Stimulated activated CD4-positive, alpha-beta T cell treated with anti-CD3 and anti-CD28 coated beads, Interleukin-15, amount 100 ng/mL, for 1 hour (primary cell): ENCODE measurements at places on chromosomes 5 and 9.

DNA sequence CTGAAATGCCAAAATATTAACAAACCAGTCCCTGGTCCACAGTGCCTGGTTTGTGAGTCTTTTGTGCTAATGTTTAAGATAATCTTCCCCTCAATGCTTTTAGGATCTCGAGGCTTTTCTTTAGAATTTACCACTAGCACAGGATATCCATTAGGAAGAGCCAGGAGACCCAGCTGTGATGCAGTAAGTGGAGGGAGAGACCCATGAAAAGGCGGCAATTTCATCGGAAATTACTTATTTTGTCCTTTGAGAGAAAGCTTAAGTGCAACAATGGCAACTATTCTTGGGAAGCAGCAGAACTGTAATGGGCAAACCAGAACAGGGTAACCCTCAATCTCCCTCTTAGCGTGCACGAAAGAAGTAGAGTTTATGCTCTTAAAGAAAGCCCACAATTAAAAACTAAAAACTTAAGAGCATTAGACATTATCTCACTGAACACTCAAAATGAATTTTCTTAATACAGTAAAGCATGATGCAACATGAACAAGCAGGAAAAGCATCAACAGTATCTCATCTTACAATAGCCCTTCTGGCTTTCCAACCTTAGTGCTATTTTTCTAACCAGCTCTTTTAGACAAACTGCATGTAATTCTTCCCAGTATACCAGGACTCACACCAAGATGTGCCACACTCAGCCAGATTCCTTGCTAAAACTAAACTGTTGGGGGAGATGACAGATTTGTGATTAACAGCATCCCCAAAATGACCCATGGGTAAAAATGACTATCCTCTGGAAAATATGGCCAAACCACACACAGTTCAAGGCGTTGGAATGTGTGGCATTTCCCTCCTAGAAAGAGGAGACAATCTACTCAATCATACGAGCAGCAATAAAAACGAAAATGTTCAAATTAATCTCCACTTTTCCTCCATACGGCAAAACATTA, 36.4 kb downstream of the PWWP2A start:
- DNase-seq, result no peak

- DNase-seq, result no peak
These were observed 147.9 kb downstream of the PLPPR1 start for GRCh38 chr9:101176384-101176783.

DNA sequence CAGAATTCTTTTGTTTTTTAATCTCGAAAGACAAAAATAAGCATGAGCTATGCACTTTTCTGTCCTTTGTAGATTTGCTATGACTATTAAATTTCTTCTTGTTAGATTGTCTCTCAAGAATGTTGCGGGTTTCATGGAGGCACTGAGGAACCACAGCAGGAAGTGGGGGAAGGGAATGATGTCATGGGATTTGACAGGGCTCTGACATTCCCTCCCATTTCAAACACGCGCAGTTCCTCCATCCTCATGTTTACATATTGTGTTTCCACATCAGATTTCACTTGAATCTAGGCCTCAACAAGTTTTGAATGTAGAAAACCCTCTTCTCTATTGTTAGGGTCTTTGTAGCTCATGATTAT, 154.8 kb downstream of the PALM2AKAP2 start:
- DNase-seq, result no peak

GRCh38 chr5:96933764-96934707, 1.8 kb upstream of the LNPEP start:
- DNase-seq, result no peak

DNA sequence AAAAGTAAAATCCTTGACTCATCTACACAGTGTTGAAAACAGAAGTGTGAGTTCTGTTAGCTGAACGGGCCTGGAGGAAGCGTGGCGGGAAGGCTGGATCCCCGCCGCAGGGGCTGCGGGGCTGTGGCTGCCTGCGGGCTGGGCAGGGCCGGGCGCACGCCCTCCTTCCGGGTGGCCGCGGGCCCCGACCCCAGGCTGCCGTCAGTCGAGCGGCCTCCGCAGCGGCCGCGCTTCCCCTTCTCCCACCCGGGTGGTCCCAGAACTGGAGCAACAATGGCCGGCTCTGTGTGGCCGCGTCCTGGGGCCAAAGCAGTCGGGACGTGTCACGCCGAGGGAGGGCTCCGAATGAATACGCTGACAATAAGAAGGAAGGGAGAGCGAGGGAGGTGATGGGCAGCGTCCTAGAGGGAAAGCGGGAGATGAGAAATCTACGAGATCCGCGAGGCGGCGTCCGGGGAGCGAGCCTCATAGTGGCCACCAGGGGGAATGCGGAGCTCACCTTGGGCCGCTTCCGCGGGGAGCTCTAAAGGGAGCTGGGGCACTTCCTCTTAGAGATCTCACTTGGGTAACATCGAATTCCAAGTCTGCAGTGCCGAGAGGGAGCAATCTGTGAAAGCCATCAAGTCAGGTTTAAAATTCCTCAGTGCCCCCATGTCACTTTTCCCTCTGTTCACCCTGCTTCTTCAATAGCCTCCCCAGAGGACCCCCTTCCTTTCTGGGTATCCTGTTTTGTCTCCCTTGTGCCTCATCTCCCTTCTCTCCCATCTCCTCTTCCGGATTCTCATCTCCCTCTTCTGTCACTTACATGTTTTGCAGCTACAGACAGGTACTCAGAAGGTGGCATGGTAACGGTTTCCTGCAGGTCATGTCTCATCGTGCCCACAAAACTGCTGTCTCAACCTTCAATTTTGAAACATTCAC, 83.9 kb downstream of the SLC1A3 start:
- DNase-seq, result peak; percentile 22

GRCh38 chr5:140039561-140039960, 3.5 kb downstream of the NRG2 start:
- DNase-seq, result no peak

- no peak for DNase-seq
These were observed 402.9 kb downstream of the ZSWIM6 start for GRCh38 chr5:61734966-61735365.

DNA sequence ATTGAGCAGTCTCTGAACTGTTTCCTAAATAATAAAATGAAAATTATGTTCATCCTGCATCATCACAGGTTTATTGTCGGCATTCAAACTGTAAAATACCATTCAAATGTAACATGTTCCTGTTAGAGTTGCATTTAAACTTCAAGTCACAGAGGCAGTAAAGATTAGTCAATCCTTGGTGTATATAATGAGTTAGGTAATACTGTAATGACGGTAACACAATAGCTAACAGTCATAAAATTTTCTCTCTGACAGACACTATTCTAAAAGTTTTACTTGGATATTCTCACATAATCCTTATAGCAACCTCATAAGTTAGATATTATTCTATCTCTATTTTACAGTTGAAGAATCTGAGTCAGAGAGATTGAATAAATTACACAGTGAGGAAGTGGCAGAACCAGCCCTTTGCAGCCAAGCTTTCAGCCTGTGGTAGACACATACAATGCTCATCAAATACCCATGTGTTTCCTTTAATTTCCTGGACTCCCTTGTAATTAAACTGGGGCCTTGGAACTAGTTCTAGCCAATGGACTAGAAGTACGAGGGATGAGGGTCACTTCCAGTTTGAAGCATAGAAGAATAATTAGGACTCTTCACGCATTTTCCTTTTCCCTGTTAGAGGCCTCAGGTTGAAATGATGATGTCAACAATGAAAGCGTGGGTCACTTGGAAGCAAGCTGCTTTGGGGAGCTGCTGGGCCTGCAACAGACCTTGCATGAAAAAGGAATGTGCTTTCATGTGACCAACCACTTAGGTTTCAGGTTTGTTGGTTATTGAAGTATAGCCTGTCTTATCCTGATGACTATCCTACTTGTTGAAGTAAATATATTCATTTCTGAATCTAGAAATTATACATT, 12.3 kb upstream of the CAST start:
- no peak for DNase-seq

DNA sequence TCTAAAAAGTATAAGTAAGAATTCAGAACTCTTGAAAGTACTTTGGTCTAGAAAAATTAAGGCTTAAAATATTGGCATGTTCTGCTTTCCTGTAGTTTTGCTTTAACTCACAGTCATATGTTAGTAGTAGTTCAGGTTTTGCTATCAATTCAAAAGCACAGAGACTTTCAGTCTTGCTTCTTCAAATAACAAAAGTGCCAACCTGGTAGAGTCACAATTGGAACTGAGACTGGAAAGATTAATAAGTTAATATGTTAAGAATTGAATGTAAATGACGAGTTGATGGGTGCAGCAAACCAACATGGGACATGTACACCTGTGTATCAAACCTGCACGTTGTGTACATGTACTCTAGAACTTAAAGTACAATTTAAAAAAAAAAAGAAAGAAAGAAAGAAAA, 822.3 kb downstream of the MTRR start:
- DNase-seq, result no peak

DNA sequence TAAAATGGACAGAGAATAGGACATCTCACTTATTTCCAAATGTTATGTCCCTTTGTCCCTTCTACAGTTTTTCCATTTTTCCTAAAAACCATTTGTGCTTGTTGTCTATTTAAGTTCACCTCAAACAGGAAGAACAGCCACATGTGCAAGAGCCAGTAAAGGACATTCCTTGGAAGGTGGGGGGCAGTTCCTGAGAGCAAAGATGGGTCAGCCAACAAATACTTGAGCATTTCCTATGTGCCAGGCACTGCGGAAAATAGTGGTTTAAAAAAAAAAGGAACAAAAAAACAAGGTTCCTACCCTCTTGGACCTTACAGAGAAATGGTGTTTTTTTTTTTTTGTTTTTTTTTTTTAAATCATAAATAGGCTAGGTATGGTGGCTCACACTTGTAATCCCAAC, 26.8 kb downstream of the ANP32B start:
- no peak for DNase-seq

DNA sequence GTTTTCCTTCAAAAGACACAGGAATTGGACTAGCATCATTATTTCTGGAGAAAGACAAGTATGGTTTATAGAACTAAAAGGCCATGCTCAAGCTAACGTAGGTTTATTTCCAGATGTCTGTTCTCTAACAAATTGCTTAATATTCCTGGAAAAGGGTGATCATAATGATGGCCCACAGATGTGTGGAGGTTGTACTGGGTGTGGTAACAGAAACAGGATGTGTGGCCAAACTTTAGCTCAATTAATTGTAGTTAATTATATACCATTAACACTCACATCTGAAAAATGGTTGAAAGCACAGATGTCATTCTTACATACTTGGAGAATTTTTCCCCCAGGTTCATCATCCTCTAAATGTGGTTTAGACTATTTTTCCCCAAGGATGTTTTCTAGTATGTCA, 292.7 kb upstream of the RASA1 start:
- DNase-seq, result no peak

DNA sequence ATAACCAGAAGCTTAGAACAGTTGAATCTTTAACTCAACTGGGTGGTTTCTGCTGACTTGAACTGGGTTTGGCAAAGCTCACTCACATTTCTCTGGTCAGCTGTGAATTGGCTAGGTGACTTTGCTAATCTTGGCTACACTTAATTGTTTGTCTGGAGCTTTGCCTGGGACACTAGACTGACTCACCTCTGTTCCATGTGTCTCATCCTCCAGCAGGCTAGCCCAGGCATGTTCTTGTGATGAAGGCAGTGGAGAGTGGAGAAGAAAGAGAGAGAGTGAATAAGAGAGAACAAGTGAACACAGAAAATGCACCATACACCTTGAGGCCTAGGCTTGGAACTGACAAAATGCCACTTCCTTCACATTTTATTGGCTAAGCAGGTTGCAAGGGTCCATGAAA, 32.6 kb downstream of the SPATA31D1 start:
- DNase-seq, result no peak

GRCh38 chr5:168304349-168304748, 12.9 kb downstream of the WWC1 start:
- DNase-seq, result no peak

- DNase-seq, result no peak
These were observed 79.6 kb downstream of the PDE4D start for GRCh38 chr5:59813761-59814536.

DNA sequence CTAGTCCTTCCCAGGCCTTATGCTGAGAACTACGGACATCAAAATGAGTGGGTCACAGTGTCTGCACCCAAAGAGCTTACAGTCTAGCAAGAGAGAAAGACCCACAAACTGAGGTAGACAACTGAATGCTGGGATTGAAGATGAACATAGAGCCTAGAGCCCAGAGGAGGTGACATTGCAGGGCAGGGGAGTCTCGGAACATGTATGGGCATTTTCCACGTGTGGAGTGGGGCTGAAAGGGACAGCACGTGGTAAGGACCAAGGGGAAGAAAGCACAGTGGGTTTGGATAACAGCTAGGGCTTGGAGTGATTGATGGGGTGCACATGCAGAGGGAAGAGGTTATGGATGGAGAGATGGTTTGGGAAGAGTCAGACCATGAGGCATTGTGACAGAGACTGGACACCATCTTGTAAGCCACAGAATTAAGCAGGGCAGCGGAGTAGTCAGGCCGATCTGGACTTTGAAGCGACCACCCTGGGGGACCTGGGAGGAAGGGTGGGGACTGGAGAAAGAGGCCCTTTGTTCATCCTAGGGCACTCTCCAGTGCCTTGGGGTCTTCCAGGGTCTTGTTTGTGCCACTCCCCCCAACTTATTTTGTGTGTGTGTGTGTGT, 47.5 kb upstream of the SH3PXD2B start:
- DNase-seq, result no peak

GRCh38 chr9:111193095-111193494, 136.9 kb downstream of the OR2K2 start:
- no peak for DNase-seq

- DNase-seq, result no peak
These were observed 368.1 kb upstream of the EDIL3 start for GRCh38 chr5:84752780-84753179.

DNA sequence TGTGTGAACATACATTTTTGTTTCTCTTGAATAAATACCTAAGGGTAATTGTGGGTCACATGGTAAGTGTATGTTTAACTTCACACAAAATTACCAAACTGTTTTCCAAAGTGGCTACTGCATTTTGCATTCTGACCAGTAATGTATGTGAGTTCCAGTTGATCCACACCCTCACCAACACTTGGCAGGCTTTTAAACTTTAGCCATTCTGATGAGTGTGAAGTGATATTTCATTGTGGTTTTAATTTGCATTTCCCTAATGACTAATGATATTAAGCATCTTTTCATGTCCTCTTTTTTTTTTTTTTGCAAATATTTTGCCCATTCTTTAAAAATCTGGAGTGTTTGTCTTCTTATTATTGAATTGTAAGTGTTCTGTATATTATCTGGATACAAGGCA, 53.5 kb upstream of the MAST4 start:
- DNase-seq, result no peak
